ENCODE measurements at places on chromosomes 4 and X. TPM values are rescaled to one million over a fixed set of nuclear protein-coding genes. Genes with fewer than 3 reads are reported as not detected.

Gene SLC34A2
- 0.21 TPM for total RNA-seq

Gene GUCY1B1
- 1.4 TPM for total RNA-seq

Gene FOXR2
- total RNA-seq: not detected

Gene ALAS2
- not detected for total RNA-seq

Gene CXorf65
- not detected for total RNA-seq

Gene MCUB
- total RNA-seq: 12.0 TPM

Gene MAGIX
- total RNA-seq: 3.0 TPM

Gene HAUS3
- total RNA-seq: 9.0 TPM

Gene HPGD
- total RNA-seq: 1.9 TPM

Gene BEX5
- total RNA-seq: 1.2 TPM

Gene GUCY1A1
- 0.64 TPM for total RNA-seq

Gene NPNT
- total RNA-seq: 1.1 TPM

Gene NALF2
- 0.48 TPM for total RNA-seq

Gene MAGEA2
- total RNA-seq: not detected

Gene CXorf49
- 0.24 TPM for total RNA-seq

Gene MAGEC3
- total RNA-seq: not detected

Gene HDX
- 0.85 TPM for total RNA-seq

Gene ZFYVE28
- total RNA-seq: 1.9 TPM

Gene LRCH2
- not detected for total RNA-seq

Gene EGFL6
- total RNA-seq: 0.21 TPM

Gene REELD1
- not detected for total RNA-seq

Gene HSFX2
- total RNA-seq: 0.72 TPM

Gene UGT2A1
- not detected for total RNA-seq

Gene RAB9B
- not detected for total RNA-seq

Gene GPRASP3
- 1.7 TPM for total RNA-seq

Gene ITM2A
- total RNA-seq: 1.1 TPM

Gene MAGEE2
- total RNA-seq: not detected

Gene TBC1D8B
- 4.3 TPM for total RNA-seq

Gene FAT4
- 0.96 TPM for total RNA-seq
